ENCODE measurements at places on chromosomes 16 and 17.

GRCh38 chr16:85449191-85449884, 163.8 kb upstream of the GSE1 start:
- no peak for DNase-seq

DNA sequence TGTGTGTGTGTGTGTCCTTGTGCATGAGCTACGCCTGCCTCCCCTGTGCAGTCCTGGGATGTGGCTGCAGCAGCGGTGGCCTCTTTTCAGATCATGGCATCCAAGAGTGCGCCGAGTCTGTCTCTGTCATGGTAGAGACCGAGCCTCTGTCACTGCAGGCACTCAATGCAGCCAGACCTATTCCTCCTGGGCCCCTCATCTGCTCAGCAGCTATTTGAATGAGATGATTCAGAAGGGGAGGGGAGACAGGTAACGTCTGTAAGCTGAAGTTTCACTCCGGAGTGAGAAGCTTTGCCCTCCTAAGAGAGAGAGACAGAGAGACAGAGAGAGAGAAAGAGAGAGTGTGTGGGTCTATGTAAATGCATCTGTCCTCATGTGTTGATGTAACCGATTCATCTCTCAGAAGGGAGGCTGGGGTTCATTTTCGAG, 22.5 kb downstream of the STAT5A start:
- no peak for DNase-seq

- peak; percentile 20 for DNase-seq
Measured at GRCh38 chr17:75238684-75239191, 22.7 kb downstream of the GGA3 start.

GRCh38 chr17:19265755-19266154, 28.6 kb downstream of the EPN2 start:
- no peak for DNase-seq

- DNase-seq, result no peak
Measured at GRCh38 chr17:17120701-17121100, 78.4 kb downstream of the MPRIP start.

GRCh38 chr17:55160501-55160900, 104.3 kb upstream of the HLF start:
- no peak for DNase-seq

GRCh38 chr17:60652454-60653247, 25.0 kb upstream of the BCAS3 start:
- DNase-seq, result peak; percentile 37

- no peak for DNase-seq
Measured at GRCh38 chr16:72220875-72221629, 49.1 kb upstream of the PMFBP1 start.

GRCh38 chr17:58324056-58324408, 4.6 kb downstream of the TSPOAP1 start:
- no peak for DNase-seq

DNA sequence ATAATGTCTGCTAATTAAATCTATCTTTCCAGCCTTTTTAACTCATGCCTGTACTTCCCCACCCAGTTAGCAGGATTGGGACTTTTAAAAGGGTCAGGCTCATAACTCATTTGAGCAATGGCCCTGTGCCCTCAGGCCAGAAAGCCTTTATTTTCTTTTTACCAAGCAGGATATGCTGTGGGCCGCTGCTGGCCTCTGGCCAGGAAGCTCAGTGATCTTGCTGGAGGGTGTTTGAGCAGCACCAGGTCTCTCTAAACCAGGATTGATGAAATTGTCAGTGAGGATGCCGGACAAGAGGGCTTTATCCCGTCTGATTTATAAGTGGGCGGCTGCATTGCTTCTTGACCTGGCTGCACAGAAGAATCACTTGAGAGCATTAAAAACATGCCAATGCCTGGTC, 187.8 kb downstream of the RAB11FIP4 start:
- no peak for DNase-seq

DNA sequence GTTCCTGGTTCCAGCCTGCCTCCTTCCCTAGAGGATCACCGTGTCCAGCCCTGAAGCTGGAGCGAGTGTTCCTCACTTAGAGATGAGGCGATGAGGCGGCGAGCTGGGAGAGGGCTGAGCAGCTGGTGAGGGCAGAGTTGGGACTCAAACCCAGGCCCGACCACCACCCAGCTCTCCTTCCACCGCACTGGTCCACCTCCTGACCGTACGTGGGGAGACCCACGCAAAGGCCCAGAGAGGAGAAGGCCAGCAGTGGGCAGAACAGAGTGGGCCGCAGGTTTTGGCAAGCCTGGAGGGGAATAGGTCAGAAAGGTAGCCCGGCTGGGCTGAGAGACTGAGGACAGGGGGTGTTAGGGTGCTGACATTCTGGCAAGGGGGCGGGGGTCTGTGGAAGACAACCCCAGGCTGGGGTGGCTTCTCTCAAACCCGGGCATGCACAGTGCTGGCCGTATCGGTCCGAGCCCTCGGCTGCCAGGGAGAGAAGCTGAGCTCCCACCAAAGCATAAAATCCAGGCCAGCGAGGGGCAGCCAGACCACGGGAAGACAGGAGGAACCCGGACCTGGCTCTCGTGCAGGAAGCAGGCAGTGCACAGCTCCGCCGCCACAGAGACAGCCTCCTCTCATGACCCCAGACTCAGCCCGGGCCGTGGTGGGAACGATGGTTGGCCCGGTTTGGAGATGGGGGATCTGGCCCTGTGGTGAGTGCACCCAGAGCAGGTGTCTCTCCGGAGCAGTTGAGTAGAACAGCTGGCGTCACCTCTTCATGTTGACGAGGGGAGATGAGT, 24.9 kb downstream of the MLYCD start:
- DNase-seq, result no peak

DNA sequence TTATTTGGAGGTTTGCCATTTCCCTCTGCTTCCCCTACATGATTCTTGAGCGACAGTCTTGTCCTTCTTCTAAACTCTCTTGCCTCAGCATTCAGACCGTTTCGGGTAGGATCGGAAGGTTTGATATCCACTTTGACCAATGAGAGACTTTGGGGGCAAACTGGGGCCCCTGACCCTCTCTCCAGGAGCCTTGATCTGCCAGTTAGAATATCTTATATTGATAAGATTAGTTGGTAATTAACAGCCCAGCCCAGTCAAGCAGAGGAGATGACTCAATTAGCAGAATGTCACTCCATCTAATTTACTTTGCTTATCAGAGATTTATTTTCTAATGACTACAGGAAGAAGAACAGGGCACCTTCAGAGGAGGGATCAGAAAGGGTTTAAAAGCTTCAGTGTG, 532.8 kb downstream of the XYLT1 start:
- no peak for DNase-seq

- DNase-seq, result no peak
Measured at GRCh38 chr16:78794581-78795250, 695.3 kb downstream of the WWOX start.

- DNase-seq, result no peak
Measured at GRCh38 chr17:31843070-31843745, 15.8 kb downstream of the COPRS start.

DNA sequence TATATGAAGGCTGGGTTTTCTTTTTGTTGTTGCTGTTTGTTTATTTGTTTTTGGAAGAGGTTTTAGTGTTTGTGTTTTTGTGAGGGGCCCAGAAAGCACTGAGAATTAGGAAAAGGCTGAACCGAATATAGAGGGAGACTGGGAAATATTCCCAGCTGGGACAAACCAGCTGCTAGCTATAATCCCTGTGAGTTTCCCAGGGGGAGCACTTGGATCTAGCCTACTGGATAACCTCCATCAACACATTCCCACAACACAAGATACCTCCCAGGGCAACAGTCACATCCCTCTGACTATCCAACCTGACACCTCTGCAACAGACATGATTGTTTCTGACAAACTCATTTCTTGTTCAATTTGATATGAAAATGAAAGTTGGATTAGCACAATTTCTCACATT, 16.7 kb downstream of the CDH11 start:
- no peak for DNase-seq

- no peak for DNase-seq
Measured at GRCh38 chr17:27756467-27757371, 43.6 kb downstream of the NOS2 start.

- no peak for DNase-seq
Measured at GRCh38 chr16:86355531-86355930, 154.8 kb upstream of the FOXF1 start.

GRCh38 chr17:43817826-43818225, 15.1 kb downstream of the MPP3 start:
- DNase-seq, result no peak

DNA sequence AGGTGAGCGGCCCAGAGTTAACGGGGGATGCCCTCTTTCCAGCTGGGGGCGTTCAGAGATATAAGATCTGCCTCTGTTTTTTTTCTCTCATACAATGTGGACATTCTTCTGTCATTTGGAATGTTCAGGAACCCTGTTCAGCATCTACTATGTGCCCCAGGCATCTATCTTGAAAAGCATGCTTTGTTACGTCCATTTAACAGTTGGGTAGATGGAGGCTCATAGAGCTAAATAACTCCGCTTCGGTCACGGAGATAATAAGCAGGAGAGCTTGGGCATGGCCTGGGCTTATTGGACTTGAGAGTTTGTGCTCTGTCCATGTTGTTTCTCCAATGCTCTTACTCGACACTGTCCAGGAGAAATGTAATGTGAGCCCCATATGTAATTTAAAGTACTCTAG, 6.1 kb downstream of the DHODH start:
- DNase-seq, result no peak

GRCh38 chr17:4215882-4216570, 47.8 kb downstream of the ANKFY1 start:
- DNase-seq, result no peak

DNA sequence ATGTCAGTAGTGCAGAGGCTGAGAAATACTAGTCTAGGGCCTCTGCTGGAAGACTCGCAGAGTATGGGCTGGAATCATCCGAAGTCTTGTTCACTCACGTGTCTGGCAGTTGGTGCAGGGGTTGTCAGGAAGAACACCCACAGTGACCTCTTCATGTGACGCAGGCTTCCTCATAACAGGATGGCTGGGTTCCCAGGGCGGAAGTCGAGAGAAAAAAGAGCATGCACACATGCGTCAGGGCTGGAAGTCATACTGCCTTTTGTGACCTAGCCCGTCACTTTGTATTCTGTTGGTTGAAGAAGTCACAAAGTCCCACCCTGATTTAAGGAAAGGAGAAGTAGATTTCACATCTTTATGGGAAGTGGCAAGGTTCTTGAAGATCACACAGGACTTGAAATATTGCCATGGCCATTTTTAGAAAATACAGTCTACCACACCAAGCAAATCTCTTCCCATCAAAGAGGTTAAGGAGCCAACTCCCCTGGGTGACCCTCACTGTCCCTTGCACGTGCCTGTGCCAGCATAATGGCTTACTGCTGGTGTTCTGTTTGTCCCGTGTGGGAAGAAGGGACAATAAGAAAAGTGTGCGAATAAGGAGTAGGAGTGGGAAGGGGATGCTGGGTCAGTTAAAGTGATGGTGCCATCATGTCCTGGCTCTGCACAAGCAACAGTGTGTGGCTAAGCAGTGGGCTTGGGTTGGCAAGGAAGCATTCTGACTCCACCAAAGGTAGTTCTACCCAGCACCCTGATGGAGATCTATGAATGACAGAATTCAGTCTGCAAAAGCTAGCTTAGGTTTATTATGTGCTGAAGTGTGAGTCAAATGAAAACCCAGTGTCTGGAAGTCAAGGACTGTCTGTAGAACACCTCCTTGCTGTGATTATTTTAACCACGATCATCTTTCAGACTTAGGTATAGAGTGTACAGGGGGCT, 28.1 kb downstream of the HEATR3 start:
- DNase-seq, result peak; percentile 27

- DNase-seq, result no peak
Measured at GRCh38 chr17:7816926-7817642, 16.9 kb upstream of the KDM6B start.

- DNase-seq, result no peak
Measured at GRCh38 chr17:16935241-16935663, 36.7 kb downstream of the TNFRSF13B start.

GRCh38 chr17:7354262-7354843, 603 bp upstream of the TMEM95 start:
- DNase-seq, result no peak

GRCh38 chr16:69553332-69553731, 12.4 kb upstream of the NFAT5 start:
- DNase-seq, result no peak

DNA sequence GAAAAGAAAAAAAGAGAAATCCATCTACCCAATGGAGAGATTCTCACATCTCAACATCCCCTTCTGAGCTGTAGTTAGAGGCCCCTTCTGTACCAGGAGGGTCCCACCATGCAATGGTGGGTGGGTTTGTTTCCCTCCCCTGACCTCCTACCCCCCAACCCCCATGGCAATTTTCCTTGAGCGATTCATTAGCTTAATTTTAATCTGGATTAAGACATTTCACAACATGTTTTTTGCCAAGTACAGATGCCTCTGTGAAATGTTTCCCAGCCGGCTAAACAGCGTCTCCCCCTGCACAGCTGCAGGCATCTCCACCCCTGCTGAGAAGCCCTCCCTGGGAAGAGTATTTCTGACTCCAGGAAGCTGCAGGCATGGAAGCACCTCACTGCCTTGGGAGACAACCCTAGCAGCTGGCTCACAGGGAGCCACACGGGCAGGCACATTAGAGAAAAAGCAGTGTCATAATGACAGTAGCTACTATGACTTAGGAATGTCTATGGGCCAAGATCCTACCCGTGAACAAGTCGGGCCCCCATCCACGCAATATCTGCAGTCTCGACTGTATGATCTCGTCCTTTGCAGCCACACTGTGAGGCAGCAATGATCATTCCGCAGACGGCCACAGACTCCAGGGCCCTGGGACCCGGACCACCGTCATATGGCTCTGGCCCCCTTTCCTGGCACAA, 117.3 kb downstream of the ADCY9 start:
- no peak for DNase-seq

DNA sequence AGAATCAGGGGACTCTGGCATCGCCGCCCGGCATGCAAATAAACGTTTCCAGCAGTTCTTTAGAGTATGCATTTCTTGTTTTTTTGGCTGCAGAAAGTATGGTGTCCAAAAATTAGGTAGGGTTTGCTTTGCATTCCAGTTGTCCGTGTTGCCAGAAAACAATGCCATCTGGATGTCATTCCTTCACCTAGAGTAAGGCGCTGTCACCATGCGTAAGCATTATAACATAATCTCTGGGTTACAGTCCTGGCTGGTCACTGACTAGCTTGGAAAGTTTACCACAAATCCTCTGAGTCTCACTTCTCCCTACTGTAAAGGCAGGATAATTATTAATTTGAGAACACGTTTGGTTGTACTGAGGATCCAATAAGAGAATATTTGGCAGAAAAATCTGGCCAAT, 457.7 kb downstream of the XYLT1 start:
- DNase-seq, result no peak

DNA sequence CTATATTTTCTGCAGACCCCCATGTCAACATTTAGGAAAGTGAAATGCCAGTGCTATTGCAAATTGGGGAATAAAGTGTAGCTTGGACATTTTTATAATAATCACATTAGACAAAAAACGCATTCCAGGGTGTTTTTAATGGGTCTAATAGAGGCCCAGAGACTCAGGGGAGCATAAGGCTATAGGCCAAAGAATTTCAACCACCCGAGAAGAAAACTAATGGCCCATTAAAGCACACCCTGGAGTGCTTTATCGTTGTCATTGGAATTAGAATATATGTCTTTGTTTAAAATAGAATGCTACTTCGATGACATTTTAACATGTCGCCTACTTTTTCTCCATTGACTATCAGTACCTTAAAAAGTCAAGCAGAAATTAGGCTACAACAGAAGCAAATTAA, 414.1 kb upstream of the CDH8 start:
- DNase-seq, result no peak

GRCh38 chr16:29854520-29855100, 8.4 kb downstream of the CDIPT start:
- DNase-seq, result no peak
